ENCODE measurements at places on chromosomes 4 and X. TPM values are rescaled to one million over a fixed set of nuclear protein-coding genes. Genes with fewer than 3 reads are reported as not detected.

GRCh38 chr4:185099024-185099682, 43.9 kb upstream of the SLC25A4 start:
- no peaks in the 10 kb centered on the region for H3K36me3 ChIP-seq
- H3K4me1 ChIP-seq, result no peaks in the 10 kb centered on the region
- DNase-seq, result no peak
- no peak overlapping the region for H3K27ac ChIP-seq

GRCh38 chrX:76428243-76429130, 977 bp downstream of the MAGEE1 start:
- H3K4me3 ChIP-seq, result peak overlapping the region; percentile 86
- peak overlapping the region; percentile 93 for H3K27ac ChIP-seq
- DNase-seq, result peak; percentile 46
- H3K4me1 ChIP-seq, result peaks cover 26% of the 10 kb centered on the region
- H3K27me3 ChIP-seq, result no peaks in the 10 kb centered on the region

Gene ARSJ
- total RNA-seq, result not detected

Gene RASL11B
- 0.10 TPM for total RNA-seq

Gene ZXDB
- 5.4 TPM for total RNA-seq

DNA sequence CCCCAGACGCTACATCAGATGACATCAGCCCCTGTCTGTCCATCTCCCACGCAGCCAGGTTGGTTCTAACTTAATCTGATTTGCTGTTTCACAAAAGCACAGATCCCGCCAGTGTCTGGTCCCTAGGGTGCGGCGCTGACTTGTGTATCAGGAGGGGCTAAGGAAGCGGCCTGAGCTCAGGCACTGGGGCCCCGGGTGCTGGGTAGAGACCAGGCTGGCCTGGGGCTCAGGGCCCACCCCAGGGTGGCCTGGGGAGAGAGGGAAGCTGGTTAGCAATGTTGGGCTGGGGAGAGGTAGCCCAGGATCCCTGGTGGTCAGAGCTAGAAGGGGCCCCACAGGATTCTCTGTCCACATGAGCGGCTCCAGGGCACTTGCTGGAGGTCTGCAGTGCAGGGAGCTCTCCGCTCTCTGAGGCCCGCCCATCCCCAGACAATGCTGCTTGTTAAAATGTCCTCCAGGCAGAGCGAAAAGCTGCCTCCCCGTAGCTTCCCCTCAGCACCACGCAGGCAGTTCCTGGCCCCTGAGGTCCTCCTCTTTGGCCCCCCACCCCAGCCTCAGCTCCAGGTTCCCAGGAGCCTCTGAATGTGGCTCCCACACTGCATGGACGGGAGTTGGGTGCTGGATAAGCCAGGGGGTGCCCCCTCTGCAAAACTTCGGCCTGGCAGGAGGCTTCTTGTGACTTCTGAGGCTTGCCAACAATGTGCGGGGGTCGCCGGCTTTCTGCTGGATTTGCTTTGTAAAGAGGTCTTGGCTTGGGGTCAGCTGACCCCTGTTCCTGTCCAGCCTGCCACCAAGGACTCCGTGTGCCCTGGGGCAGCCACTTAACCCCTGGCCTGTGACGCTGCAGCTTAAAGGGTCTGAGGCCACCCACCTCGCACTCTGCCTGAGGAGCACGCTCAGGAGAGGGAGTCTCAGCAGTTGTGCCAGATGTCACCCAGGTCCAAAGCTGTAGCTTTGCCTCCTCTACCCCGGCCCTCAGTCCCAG, 112.9 kb downstream of the CPZ start:
- H3K27ac ChIP-seq, result no peak overlapping the region
- no peaks in the 10 kb centered on the region for H3K27me3 ChIP-seq
- DNase-seq, result no peak
- no peaks in the 10 kb centered on the region for H3K4me1 ChIP-seq
- H3K4me3 ChIP-seq, result no peak overlapping the region

DNA sequence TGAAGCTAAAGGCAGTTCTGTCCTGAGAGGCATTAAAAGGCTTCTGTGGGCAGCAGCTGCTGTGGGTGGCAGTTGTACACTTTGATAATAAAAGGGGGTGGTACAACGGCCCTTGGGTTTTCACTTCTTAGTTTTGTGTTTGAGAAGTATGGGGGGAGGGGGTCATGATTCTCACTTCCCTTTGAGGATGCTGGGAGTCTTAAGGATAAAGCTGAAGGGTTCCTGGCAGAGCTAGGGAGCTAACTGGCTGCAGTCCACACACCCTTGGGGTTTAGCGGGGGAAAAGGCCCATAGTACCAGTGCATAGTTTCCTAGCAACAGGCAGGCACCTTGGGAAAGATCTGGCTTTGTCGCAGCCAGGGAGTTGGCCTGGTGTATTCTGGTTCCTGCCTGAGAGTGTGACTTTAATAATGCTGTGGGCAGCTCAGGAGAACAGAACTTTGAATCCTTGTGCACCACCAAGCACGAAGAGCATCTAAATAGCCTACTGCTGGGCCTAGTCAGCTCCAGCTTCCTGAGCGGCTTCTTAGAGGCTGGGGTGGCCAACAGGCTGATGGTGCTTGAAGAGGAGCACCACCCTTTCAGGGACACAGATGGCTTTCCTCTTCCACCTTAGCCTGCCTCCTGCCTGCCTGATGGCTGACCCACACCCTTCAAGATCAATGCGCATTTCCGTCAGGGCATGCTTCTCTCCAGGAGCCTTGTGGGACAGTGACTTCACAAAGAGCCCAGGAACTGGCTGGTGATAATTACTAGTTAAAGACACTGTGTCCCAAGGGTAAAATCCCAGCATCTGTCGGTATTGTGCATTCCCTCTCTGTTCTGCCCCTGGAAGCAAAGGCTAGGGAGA, 12.5 kb downstream of the ZBTB33 start:
- H3K4me1 ChIP-seq, result no peaks in the 10 kb centered on the region
- peaks cover under 1% of the 10 kb centered on the region for H3K36me3 ChIP-seq
- no peak for DNase-seq

GRCh38 chr4:67874986-67875385, 8.8 kb downstream of the TMPRSS11D start:
- H3K4me3 ChIP-seq, result no peak overlapping the region
- no peak for DNase-seq
- H3K4me1 ChIP-seq, result no peaks in the 10 kb centered on the region
- peaks cover 7% of the 10 kb centered on the region for H3K27me3 ChIP-seq
- no peaks in the 10 kb centered on the region for H3K36me3 ChIP-seq
- no peak overlapping the region for H3K27ac ChIP-seq

DNA sequence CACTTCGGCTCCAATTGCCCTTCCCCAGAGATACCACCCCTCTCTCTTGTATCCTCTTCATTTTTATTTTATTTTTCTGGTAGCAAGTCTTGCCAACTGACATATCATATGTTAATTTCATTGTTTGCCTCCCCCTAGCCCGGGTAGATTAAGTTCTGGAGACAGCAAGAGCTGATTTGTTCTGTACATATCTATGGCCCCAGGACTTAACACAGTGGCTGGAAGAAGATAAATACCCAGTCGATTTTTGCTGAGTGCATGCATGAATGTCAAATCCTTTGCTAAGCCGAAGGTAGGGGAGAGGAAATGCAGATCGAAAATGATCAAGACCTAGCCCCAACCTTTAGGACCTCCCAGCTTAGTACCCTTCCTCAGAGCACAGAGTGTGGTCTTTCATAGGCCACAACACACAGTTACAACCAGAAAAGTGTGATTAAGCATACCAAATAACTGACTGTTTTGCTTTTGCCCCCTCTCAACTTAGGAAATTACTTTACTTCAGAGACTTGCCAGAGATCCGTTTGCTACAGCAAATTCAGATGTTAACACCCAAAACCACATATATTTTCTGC, 58.7 kb upstream of the KLF3 start:
- H3K4me3 ChIP-seq, result no peak overlapping the region
- H3K36me3 ChIP-seq, result peaks cover 3% of the 10 kb centered on the region
- peak overlapping the region; percentile 27 for H3K27ac ChIP-seq
- no peaks in the 10 kb centered on the region for H3K27me3 ChIP-seq
- no peak for DNase-seq

Gene EPHA5
- total RNA-seq, result not detected

Gene SLC6A8
- 0.65 TPM for total RNA-seq
